ENCODE measurements at places on chromosomes 5 and 9.
A peak's percentile ranks its signal among the peaks of the same experiment; 100 is the strongest.

GRCh38 chr9:96183751-96184150 is 118.2 kb downstream of the HSD17B3 start:
- DNase-seq = no peak

GRCh38 chr5:124704594-124705284 is 41.7 kb downstream of the ZNF608 start:
- no peak for DNase-seq

GRCh38 chr5:111074244-111074643 is 2.7 kb downstream of the TSLP start:
- no peak for DNase-seq

- DNase-seq = no peak
These were observed 84.1 kb upstream of the IRX1 start for GRCh38 chr5:3511519-3511918.

- DNase-seq = no peak
These were observed 439.0 kb downstream of the CSNK1G3 start for GRCh38 chr5:123950701-123951581.

DNA sequence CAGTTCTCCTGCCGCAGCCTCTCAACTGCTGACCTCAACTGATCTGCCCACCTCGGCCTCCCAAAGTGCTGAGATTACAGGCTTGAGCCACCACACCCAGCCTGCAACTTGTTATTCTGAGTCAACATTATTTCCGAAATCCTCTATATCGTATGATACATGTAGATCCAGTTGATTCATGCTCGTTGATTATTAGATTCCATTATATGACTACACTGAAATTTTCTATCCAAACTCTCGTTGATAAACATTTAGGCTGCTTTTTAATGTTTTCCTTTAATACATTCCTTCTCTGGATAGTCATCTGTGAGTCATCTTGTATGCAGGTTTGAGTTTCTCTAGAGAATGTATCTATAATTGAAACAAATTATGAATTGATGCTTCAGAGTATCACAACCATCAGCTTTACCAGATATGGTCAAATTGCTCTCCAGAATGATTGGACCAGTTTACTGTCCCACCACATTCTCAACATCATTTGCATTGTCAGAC is 4.1 kb downstream of the CDK7 start:
- peak; percentile 81 for DNase-seq

- peak; percentile 100 for DNase-seq
These were observed 2.5 kb upstream of the ST6GALNAC4 start for GRCh38 chr9:127919253-127919815.

DNA sequence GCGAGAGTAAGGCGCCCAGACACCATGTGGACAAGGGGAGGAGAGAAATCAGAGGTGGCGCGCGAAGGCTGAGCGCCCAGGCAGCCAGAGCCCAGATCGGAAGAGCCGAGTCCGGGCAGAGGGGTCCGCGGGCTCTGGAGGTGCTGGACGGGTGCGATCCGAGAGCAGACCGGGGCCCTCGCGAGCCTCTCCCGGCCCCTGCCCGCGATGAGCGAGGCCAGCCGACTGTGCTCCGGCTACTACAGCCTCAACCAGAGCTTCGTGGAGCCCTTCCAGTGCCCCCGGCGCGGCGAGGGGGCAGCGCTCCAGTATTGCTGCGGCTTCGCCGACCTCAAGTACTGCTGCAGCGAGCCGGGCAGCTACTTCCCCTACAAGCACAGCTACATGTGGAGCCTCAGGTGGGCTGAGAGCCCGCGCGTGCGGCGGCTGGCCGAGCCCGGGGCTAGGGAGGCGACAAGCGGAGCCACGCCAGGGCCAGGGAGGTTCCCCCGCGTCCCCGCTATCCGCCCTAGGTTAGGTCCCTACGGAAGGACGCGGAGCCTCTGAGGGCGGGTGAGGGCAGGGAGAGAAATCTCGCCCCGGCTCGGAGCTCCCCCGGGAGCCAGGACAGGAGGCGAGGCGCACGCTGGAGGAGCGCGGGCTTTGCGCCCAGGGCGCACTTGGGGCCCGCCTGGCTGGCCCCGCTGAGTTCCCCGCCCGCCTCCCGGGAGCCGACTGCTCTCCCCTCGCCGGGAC is at the start of gene SHISAL2B:
Gene SHISAL2B (plus strand): TSS at position 87 of the 735 bp plus-strand sequence. CDS start 121 bp downstream, at position 208.
- peak; percentile 4 for DNase-seq

- DNase-seq = no peak
These were observed 21.2 kb downstream of the UBE2QL1 start for GRCh38 chr5:6469836-6470235.

- DNase-seq = peak; percentile 78
These were observed 26.8 kb upstream of the LURAP1L start for GRCh38 chr9:12748016-12748415.

All from foreskin fibroblast (primary cell).